T-helper 2 cell (primary cell): ENCODE measurements at places on chromosomes 12 and 14.

GRCh38 chr12:39122562-39123204, 217.3 kb upstream of the CPNE8 start:
- DNase-seq = no peak

DNA sequence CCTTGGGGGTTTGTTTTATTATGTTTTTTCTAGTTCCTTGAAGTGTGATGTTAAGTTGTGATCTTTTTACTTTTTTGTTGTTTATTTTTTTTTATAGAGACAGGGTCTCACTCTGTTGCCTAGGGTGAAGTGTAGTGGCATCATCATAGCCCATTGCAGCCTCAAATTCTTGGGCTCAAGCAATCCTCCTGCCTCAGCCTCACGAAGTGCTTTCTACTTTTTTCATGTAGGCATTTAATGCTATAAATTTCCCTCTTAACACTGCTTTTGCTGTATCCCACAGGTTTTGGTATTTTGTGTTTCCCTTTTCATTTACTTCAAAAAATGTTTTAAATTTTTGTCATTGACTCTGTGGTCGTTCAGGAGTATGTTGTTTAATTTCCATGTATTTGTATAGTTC, 26.6 kb upstream of the PRPF39 start:
- DNase-seq = no peak

GRCh38 chr14:29536886-29537511, 390.6 kb downstream of the PRKD1 start:
- no peak for DNase-seq

DNA sequence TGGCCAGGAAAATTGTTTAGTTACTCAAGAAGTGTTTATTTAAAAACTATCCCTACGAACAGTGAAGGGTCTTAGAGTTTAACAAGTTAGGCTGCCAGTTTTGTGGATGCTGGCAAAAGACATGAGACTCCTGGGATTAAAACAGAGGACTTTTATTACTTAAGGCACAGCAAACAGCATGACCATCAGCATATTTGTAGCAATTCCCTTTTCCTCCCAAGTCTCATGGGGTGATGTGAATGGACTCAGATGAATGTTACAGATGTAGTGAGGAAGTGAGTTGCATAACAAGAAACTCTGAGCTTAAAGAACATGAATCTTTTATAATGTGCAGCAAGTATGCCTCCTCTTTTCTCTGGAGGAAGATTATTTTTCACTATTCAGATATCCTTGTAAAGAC, 695.8 kb downstream of the RPS29 start:
- DNase-seq = no peak

- no peak for DNase-seq
Measured at GRCh38 chr12:73180734-73181133, 908.6 kb downstream of the TRHDE start.

DNA sequence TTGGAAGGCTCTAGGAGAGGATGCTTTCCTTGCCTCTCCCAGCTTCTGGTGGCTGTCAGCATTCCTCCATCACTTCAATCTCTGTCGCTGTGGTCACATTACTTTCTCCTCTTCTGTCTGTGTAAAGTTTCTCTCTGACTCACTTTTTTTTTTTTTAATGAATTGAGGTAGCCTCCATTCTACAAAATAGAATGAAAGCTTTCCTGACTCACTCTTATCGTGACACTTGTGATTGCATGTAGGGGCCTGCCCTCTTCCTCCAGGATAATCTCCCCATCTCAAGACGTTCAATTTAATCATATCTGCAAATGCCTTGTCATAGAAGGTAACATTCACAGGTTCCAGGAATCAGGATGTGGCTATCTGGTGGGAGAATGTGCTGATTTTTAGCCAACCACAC, 153.5 kb upstream of the HMGA2 start:
- no peak for DNase-seq

GRCh38 chr14:104545942-104546501, 33.5 kb upstream of the C14orf180 start:
- DNase-seq = no peak

- no peak for DNase-seq
Measured at GRCh38 chr14:90558041-90558982, 161.5 kb downstream of the CALM1 start.

- DNase-seq = no peak
Measured at GRCh38 chr12:129532707-129533499, 370.9 kb downstream of the TMEM132D start.

GRCh38 chr12:17030338-17030737, 424.4 kb upstream of the LMO3 start:
- no peak for DNase-seq

GRCh38 chr14:28398506-28398905, 368.1 kb upstream of the FOXG1 start:
- no peak for DNase-seq

DNA sequence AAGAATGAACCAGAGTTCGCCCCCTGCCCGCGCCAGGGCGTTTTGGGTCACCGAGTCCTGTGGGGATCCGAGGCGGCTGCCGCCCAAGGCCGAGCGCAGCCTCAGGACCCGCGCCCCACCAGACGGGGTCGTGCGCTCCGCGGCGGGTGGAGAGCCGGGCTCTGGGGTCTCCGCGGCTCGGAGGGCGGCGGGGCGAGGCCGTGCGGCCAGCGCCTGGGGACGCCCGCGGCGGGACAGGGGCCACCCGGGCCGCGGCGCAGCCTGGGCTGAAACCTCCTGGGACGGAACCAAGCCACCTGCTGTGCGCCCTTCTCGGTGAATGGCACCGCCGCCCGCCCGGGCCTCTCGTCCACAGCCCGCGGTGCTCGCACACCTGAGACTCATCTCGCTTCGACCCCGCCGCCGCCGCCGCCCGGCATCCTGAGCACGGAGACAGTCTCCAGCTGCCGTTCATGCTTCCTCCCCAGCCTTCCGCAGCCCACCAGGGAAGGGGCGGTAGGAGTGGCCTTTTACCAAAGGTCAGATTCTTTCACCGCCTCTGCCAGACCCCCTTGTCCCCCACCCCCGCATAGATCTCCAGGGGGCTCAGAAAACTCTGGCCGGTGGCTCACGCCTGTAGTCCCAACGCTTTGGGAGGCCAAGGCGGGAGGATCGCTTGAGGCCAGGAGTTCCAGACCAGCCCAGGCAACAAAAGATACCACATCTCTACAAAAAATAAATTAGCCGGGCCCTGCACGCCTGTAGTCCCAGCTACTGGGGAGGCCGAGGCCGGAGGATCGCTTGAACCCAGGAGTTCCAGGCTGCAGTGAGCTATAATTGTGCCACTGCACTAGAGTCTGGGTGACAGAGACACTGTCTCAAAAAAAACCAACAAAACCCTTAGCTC, 901 bp downstream of the B3GNT4 start:
- DNase-seq = no peak

DNA sequence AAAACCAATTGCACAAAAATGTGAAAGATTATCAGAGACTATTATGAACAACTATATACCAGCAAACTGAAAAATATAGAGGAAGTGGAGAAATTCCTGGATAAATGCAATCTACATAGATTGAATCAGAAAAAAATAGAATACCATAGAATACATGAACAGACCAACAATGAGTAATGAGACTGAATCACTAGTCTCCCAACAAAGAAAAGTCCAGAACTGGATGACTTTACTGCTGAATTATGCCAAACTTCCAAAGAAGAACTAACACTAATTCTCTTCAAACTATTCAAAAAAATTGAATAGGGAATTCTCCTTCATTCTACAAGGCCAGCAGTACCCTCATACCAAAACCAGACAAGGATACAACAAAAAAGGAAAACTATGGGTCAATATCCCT, 60.6 kb downstream of the GUCY2C start:
- DNase-seq = no peak

- DNase-seq = no peak
Measured at GRCh38 chr12:91332302-91332701, 149.7 kb upstream of the DCN start.

- no peak for DNase-seq
Measured at GRCh38 chr12:120720234-120720986, 5.2 kb upstream of the ACADS start.

DNA sequence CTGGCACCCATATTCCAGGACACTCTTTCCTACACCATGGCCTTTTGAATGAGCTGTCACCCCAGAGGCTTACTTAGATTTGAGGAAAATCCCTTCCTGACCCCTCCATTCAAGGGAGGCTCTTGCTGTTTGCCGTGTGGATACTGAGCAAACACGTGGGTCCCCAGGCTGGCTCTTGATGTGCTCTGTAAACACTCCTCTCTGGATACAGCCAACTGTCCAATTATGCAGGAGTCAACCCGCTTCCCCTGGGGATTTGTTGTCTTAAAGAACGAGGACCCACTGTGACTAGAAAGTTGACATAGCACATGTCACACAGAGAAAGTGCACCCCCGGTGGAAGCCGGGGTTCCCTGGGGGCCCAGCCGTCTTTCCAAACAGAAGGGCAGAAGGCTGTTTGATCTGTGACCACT, 75.8 kb upstream of the CEP83 start:
- no peak for DNase-seq

- no peak for DNase-seq
Measured at GRCh38 chr14:34179727-34180126, 228.9 kb upstream of the EGLN3 start.

DNA sequence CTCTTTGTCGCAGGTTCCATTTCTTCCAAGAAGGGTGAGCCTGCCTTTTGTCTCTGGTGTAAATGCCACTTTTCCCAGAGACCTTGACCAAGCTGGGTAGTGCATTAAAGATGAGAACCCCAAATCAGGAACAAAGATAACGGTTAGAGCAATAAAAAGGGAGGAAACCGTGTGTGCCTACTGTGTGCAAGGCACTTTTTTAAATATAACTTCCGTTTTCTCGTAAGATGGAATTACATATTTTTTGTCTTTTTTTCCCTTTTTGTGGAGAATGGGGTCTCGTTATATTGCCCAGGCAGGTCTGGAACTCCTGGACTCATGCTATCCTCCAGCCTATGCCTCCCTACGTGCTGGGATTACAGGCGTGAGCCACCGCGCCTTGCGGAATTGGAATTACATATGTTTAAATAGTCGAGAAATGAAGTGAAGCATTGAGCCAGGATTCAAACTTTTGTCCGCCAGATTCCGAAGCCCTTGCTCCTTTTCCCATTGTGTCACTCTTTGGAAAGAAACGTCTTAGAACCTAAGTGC, 506 bp upstream of the NABP2 start:
- no peak for DNase-seq

DNA sequence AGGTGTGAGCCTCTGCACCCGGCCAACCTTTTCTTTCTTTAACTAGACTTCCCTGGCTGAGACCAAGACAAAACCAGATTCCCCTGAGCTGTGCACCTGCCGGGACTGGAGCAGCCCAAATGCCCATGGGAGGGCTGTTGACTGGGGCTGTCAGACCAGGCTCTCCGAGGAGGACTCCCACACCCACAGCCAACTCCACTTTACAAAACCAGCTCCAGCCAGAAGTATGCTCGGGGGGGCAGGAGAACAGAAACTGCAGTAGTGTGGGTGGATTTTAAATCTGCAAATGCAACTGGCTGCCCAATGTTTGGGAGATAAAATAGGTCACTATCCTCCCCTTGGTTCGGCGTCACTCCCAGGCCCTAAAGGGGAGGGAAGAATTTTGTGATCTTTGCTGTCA, 78.5 kb downstream of the VCPKMT start:
- DNase-seq = no peak

GRCh38 chr14:104843442-104844305, 21.4 kb upstream of the CEP170B start:
- DNase-seq = no peak

DNA sequence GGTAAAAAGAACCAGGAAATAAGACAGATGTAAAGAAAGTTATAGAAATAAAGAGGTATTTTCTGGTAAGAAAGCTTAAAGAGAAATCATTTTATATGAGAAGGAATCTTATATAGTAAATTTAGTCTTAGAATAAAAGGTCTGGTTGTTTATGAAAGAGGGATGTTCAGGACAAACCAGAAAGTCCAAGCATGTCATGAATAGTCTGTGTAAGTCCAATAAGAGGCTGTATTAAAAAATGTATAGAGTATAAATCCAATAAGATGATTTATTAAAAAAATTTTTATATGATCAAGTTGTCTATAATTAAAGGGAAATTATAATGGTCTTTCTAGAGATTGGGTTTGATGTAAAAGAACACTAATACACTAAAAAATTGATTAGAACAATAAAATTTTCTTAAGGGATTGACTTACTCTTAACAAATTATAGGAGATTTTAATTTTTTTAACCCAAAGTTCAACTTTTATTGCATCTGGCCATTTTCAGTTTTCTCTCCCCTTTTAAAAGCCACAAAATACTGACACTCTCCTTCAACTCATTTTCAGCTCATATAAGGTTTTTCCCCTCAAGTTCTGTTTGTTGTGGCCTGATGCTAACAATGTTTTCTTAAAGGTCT, 35.1 kb downstream of the ST8SIA1 start:
- DNase-seq = no peak

DNA sequence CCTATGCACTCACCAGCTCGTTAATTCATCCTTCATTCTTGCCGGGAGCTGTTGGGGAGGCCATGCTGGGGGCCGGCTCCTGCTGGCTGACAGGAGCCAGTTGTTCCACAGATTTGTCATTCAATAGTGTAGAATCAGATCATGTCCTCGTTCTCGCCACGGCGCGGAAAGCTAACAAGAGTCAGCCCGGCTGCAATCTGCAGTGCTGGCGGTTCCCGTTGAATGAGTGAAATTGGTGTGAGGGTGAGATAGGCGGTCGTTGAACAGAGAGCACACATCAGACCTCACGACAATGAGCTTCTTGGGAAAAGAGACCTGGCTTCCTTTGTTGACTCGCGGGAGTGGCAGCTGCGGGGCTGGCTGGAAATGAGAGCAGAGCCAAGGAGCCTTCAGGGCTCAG, 57.5 kb downstream of the KIF26A start:
- no peak for DNase-seq

DNA sequence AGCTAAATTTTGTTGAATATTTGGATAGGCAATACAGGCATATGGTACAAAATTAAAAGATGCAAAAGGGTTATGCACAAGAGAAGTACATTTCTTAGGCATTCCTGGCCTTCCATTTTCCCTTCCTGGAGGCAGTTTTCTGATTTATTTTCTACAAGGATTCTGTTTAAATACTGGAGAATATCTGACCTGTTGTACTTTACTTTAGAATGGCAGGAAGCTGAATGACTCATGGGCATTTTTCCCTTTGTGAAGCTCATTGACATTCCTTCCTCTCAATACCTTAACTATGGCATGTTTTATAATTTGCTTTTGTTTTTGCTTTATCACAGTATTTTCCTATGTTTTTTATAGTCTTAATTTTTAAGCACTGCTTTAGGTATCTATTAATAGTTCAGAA, 62.7 kb downstream of the RCOR1 start:
- DNase-seq = no peak

GRCh38 chr12:6818222-6818621, 3.4 kb upstream of the GPR162 start:
- no peak for DNase-seq

DNA sequence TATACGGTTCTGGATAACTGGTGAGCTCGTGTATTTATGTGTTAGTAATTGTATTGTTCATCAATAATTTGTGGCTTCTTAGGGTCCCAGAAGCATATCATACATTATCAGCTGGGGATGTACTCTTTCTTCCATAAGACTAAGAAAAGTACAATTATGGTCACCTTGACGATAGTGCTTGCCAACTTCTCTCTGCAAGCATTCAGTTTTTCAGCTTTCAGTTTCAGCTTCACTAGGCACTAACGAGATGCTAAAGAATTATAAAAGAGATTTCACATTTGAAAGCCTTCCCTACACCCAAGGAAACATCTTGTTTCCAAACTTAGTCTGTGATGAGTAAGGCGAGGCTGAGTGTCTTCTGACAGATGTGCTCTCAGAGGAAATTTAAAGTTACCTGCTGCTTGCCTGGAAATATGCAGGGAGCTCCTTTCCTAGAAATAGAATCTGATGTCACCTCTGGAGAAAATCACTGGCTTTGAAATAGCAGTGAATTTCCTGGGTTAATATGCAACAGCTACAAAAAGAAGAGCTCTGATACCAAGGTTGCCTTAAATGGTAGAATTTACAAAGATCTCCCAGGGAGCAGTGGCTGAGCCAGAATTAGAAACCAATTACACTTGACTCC, 1419.9 kb upstream of the TMEM132C start:
- no peak for DNase-seq
